ENCODE measurements at places on chromosomes 4 and X.

DNA sequence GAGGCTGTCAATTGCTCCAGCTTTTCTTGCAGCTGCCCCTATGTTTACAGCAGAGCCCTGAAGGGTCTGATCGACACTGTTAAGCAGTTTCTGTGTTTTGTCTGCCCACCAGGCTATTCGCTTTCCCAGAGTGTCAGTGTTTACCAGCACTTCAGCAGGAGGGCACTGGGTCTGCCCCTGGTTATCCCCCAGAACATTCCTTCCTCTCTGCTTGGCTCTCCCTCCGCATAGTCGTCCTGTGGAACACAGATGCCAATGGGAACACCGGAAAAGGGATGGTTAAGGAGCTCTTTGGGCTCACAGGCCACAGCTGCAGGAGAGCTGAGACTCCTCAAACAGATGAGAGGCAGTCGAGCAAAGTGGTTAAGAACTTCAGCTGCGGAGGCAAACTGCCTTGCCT, 71.3 kb upstream of the FBXW7 start:
- no peak for DNase-seq

DNA sequence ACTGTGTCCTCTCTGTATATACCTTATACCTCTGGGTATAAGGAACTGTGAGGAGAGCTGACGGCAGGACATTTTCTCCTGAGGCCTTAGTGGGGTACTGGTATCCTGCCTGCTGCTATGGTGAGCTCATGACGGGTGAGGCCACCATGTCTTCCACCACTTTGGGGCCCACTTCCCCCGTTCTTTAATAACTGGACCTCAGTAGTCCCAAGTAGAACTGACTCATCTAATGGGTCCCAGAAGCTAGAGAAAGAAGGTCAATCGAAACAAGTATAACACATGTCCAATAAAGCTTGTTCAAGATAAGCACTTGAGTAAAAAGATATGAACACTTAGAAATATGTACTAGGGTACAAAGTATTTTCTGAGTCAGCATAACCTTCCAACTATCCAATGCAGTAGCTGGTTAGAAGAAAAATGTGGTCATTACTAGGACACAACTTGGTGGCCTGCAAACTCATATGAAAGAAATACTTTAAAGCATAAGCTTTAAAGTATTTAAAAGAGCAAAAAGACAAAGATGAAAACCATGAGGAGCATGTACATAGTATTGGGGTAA, 71.7 kb downstream of the DIPK2B start:
- DNase-seq: no peak

DNA sequence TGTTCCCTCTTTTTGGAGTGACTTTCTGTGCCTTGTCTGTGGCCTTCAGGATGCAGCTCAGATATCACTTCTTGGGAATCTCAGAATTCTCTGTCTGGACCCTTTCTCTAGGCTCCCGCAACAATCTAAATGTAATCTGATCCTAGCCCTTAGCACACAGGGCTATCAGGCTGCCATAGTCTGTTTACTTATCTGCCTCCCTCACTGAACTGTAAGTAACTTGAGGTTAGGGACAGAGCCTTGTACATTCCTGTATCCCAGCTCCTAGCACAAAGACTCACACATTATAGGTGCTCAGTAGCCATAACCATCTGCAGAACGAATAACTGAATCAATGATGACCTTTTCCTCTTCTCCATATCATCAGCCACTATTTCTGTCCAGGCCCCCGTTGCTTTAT, 69.5 kb downstream of the RTL9 start:
- no peak for DNase-seq

DNA sequence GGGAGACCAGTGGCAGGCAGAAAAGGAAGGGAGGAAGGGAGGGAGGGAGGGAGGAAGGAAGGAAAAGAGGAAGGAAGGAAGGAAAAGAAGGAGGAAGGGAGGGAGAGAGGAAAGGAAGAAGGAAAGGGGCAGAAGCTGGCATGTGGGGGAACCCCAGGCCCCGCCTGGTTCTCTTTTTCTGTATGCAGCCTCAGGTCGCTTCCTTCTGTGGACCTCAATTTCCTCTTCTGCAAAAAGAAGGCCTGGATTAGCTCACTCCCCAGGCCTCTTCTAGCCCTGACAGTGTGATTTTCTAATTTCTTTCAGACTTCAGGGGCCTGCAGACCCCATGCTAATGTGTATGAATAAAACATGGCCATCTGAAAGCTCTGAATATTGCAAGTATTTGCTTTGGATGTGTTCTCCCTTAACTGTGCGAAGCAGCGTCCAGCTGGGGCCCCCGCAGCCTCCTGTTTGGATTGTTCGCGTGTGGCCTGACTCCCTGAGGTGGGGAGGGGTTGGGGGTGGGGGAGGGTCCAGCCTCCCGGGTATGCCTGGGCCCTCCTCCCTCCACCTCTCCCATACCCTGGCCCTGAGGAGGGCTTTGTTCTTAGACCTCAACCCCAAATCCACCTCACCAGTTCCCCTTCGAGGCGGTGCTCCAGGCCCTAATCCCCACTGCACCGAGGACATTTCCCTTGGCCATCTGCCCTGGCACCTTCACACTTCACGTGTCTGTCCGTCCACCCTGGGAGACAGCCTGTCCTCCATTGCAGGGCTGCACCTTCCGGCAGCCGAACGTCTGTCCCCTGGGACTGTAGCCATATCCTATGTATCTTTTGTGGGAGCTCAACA, 199.9 kb upstream of the ATP6AP2 start:
- no peak for DNase-seq

- DNase-seq: no peak
These were observed 378.9 kb downstream of the SMARCA1 start for GRCh38 chrX:129144172-129145038.

DNA sequence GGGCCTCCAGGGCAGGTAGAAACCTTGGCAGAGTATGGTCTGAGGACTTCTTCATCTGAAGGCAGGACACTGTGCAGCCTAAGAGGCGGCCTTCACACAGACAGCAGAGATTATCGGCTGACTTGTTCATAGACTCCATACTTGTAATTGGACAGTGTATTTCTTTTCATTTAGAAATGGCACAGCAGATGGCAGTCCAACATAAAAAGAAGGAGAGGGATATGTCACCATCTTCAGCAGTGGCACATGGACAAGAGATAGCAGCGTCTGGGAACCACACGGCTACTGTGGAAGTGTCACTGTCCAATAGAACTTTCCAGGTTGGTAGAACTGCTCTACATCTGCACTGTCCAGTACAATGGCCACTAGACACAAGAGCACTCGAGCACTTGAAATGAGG, 21.7 kb upstream of the GEMIN8 start:
- DNase-seq: no peak

GRCh38 chr4:6932475-6932874, 22.8 kb downstream of the TBC1D14 start:
- no peak for DNase-seq

DNA sequence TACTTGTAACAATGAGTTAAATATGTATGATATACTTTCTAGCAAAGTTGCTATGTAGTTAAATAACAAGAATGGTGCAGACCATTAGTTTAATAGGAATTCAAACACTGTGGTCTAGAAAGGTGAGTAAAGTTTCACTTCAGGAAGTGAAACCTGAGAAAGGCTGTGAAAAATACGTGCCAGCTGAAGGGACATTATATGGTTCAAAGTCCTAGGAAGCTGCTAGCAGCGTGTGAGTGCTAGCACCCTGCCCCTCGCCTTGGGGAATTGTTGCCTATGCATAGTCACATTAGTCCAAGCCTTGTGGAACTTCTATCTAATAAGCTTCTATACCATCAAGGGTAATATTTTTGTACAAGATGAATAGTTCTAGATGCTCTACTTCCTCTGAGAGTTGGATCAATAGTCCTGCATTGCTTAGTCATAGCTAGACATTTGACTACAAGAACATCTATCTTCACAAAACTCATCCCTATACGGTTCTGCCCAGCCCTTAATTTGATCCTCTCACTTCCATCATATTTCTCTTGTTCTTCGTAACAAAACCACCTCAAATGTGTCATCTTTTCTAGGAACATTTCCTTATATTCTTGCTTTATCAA, 45.8 kb upstream of the ARSJ start:
- DNase-seq: no peak

DNA sequence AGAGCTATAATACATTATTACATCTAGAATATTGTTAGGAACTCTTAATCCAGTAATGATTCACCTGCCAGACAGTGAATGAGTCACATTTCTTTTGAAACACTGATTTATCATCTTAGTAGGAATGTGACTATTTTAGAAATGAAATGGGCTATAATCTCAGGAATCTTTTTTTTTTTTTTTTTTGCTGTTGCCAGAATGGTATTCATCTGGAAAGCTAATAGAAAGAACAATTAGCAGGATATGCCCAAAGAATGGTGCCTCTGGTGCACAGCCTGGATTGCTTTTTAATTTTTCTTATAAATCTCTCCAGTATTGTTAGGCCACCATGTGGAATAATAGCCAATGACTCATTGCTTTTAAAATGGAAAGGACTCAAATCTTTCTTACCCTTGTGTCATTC, 181.1 kb upstream of the SMIM31 start:
- no peak for DNase-seq

DNA sequence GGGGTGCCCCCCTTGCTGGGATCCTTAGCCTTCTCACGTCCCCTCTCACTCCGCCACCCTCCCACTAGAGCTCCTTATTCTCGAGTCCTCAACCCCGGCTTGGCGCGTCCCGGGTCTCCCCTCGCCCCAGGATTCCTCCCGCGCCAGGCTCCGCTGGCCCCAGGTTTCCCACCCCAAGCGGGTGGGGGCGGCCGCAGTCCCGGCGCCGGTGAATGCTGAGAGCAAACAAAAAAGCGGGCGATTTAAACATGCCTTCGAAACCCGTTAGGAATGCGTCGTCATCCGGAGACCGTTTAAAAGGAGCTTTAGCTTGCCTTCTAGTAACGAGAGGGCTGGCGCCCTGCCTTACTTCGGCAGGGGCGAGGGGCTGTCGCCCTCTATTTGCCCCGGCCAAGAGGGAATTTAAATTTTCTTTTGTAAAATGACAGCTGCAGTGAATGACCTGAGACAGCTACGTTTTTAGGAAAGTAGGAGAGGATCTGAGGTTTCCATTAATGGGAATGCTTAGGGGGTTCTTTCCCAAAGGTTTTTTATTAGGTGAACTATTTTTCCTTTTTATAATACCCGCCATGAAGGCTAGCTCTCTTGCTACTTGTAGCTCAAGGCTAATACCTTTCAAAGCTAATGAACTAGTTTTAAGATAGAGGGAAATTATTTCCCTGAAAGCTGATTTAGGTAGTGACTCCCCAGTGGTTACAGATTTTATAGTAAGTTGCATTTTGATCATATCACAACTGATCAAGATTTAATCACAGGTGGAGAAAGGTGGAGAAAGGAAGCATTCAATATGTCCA, 3.1 kb downstream of the JADE1 start:
- peak; percentile 65 for DNase-seq

GRCh38 chrX:40061005-40061404, 36.8 kb downstream of the BCOR start:
- no peak for DNase-seq

GRCh38 chr4:84672177-84672576, 89.2 kb downstream of the CDS1 start:
- no peak for DNase-seq

- no peak for DNase-seq
These were observed 48.1 kb upstream of the STOX2 start for GRCh38 chr4:183857040-183857439.

GRCh38 chr4:165384598-165384997, 5.8 kb downstream of the CPE start:
- no peak for DNase-seq

DNA sequence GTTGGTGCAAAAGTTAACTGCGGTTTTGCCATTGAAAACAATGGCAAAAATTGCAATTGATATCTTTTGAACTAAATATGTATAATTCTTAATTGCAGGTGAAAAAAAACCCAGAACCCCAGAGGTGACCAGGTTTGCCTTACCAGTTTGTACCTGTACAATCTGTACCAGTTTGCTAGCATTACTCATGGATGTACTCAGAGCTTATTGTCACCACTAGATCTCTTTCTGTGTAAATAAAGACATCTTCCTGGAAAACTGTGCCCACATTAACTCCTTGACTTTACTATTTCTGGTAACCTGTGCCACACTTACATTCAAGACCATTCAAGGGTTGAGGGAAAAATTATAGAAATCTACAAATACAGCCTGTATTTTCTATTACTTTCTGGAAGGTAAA, 139.7 kb downstream of the ELOVL6 start:
- no peak for DNase-seq

GRCh38 chrX:79094075-79094832, 50.2 kb upstream of the GPR174 start:
- DNase-seq: no peak

- DNase-seq: no peak
These were observed 125.3 kb upstream of the RAI2 start for GRCh38 chrX:17986440-17986839.

- no peak for DNase-seq
These were observed 41.4 kb downstream of the SRPX2 start for GRCh38 chrX:100685284-100685996.

GRCh38 chr4:108484187-108484586, 136.2 kb upstream of the RPL34 start:
- DNase-seq: no peak

DNA sequence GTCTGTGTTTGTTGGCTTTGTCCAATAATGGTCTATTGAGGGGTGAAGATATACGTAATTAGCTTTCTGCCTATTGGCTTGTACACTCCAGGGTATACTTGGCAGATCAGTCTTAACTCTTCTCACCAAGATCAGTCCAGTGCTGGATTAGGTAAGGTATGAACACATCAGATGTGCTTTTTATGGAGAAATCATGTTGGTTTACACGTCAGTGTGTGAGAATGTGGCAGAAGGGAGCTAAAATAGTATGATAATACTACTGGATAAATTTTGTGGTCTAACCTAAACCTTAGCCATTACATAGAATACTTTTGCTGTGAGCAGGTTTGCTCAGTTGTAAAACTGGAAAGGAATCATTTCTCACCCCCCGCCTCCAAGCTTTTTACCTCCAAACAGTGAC, 4.2 kb downstream of the PDHA1 start:
- no peak for DNase-seq

GRCh38 chrX:30620980-30621618, 32.1 kb upstream of the GK start:
- no peak for DNase-seq

- DNase-seq: no peak
These were observed 884 bp downstream of the RELL1 start for GRCh38 chr4:37685161-37685822.

GRCh38 chr4:108433832-108434231, 186.5 kb upstream of the RPL34 start:
- no peak for DNase-seq

GRCh38 chr4:83728191-83728590, 192.3 kb downstream of the GPAT3 start:
- no peak for DNase-seq

GRCh38 chrX:23788521-23788920, 5.5 kb downstream of the SAT1 start:
- no peak for DNase-seq

GRCh38 chrX:41276661-41277506, 57.1 kb upstream of the DDX3X start:
- no peak for DNase-seq

DNA sequence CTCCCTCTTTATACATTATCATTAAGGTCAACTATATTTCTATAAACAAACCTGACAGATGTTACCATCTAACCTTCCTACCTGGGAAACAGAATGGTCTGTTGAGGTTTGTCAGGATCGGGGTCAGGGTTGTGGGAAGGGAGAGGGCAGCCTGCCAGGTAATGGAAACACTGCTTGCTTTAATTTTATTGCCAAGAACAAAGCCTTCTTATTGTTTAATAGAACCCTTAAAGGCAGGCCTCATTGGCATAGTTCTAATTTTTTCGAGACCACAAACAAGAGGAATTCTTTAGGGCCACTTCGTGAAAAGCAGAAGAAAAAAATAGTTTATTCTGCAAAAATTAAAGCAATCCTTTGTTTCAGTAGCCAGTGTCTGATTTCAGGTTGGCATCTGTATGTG, 113.2 kb downstream of the MID1 start:
- no peak for DNase-seq
